ENCODE measurements at places on chromosomes 5 and 9.

- DNase-seq = no peak
Observed at GRCh38 chr9:97854696-97855485, 1.9 kb downstream of the FOXE1 start.

DNA sequence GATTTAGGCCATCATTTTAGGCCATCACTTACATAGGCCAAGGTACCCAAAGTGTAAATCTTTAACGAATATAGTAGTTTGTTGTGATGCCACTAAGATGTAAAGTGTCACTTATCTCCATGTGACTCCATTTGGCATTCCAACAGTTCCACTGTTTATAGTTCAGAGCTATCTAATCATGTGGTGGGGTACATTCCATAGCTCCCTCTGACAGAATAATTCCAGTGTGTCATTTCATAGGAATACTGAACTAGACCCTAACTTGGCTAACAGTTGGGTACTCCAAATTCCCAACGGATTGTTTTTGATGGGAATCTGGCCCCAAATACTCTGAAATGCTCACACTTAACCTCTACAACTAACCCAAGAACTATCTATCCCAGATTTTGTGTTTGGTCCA is 76.7 kb upstream of the FST start:
- DNase-seq = no peak

DNA sequence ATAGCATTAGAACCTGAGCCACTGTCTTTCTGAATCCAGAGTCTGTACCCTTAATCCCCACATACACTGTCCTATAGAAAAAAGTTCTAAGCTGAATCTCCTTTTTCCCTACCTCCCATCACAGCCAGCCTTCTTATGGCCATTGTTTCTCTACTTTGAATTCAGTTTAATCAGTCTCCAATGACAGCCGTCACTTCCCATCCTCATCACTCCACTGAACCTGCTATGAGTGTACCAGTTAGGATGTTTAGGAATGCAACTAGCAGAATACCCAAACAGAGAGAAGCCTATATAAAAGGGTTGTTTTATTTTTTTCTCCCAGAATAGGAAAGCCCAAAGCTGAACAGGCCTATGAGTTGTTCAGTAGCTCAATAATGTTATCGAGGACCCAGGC is 220.4 kb upstream of the NREP start:
- no peak for DNase-seq

- no peak for DNase-seq
Observed at GRCh38 chr9:122332083-122332482, 38.7 kb upstream of the PTGS1 start.

DNA sequence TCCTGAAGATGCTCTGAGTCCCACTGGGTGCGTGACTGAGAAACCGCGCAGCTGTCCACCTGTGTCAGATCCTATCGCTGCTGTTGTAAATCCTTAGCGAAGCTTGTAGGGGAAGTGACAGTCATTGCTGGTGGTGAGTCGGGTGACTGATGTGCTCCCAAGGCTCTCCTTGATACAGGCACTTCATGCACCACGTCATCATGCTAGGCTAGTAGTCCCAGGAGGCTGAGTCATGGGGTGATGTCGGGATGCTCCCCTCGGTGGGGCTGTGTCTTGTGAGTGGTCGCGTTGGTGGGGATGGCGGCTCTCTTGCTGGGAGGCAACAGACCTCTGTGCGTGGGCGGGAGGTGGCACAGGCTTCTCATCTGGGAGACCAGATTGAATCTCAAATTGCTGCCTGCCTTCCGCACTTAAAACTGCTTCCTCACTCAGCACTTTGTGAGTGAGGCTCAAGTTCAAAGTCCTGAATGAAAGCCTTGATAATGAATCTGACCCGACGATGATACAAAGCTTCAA is 84.7 kb downstream of the CSNK1A1 start:
- no peak for DNase-seq

- peak; percentile 14 for DNase-seq
Observed at GRCh38 chr5:468401-468800, 25.4 kb downstream of the EXOC3 start.

DNA sequence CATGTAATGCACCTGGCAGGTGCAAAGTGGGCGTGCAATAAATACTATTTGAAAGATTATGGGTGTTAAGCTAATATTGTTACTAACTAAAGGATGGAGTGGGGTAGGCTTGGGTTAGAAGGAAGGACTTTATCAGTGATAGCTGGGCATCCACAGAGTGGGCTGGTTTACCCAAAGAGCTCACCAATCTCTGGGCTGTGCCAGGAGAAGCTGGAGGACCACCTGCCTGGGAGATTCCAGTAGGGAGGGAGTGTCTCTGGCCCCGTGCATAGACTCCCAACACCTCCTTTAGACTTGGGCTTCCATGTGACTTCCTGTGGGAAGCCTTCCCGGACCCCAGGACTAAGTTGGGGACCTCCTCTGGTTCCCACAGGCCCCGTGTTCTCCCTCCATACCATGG is 5.6 kb upstream of the URM1 start:
- no peak for DNase-seq

DNA sequence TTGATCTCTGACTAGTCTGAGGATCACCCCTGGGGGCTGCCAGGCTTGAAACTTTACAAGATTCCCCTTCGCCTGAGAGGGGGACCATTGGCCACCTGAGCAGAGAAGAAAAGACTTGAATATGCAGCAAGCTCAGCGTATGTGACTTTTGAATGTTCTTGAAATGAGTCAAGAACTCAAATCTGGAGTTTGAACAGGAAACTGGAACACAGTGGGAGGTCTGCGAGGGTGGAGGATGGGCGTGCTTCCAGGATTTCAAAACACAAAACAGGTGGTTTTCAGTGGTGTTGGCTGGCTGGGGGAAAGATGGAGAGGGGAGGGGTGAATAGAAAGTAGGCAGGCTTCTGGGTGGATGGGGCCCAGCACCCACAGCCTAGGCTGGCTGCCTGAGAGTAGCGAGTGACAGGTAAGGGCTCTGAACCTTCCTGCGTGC is 40.6 kb downstream of the TMEM174 start:
- no peak for DNase-seq

DNA sequence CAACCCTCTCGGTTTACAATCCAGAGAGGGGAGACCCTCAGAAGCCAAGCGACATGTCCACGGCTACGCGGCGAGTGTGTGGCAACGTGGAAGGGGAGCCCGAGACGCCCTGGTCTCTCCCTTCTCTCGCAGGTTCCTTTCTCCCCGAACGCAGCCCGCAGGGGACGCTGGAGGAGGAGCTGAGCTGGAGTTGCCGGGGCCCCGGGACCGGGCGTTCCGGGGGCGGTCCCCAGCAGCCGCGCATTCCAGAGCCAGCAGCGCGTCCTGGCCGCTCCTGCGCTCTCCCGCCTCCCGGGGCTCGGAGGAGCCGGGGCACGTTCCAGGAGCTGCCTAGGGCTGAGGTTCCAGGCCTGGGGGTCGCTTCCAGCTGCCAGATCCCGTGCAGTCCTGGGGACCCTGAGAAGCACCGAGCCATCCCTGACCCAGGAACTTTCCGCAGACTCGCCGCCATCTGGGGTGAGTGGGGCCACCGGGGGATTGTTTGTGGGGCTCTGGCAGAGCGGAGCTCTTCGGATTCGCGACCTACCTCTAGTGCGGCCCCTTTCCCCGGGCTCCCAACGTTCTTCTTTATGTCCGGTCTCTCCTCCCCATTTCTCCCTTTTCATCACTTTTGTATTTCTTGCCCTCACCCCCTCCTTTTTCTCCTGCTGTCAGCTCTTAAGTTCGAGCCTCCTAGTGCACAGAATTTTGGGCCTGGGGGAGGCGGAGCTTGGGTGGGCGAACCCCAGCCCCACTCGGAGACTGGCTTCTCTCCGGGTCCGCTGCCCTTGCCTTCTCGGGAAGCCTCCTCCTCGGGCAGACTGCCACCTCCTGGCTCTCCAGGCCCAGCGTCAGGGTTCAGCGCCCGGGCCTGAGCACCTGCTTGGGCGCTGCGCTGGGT is at the start of gene SMIM3:
TSS of gene SMIM3 (plus strand) at position 241 of the 880 bp plus-strand sequence. CDS start 16,684 bp downstream, outside the sequence.
- peak; percentile 83 for DNase-seq

- DNase-seq = no peak
Observed at GRCh38 chr5:17426104-17426749, 71.8 kb upstream of the TAF11L2 start.

DNA sequence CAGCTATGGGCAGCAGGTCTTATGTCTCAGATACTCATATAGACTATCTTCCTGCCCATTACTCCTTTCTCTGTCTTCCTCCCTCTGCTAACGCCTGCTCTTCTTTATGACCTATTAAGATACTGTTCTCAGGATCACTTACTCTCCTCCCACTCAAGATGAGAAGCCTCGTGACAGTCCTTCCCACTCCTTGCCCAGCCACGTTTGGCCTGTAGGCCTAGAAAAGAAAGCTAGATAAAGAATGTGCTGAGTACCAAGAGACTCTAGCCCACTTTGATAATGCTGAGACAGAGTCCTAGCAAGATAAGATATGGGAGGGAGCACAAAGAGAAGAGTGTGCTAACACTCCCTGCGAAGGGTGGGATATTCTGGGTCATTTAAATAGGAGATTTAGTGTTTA is 6.8 kb upstream of the DENND4C start:
- no peak for DNase-seq

- no peak for DNase-seq
Observed at GRCh38 chr9:114350636-114351401, 21.1 kb downstream of the ORM2 start.

DNA sequence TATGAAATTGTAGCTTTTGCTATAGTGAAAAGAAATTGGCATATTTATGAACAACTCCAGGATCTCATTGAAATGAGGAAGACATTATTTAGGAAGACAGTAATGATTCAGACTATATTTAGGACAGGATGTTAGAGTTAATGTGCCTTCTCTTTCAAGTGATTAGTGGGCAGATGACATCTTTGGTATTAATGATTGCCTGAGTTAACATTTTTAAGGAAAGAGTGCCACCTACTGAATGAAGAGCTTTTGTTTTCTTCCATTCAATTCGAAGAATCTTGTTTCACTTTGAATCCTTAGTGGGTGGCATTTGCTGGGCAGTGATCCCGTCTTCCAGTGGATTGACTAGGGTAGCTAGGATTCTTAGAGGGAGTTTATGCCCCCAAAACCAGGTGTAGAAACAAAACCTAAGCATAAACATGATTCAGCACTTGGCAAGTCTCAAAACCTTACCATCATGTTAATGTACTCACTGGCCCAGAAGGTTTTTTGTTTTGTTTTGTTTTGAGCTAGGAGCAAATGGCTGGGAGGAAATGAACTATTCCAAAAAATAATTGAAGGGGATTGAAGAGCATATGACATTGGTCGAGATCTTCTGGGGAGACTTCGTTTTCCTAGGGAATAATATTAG is 23.2 kb downstream of the MAP3K1 start:
- DNase-seq = no peak

DNA sequence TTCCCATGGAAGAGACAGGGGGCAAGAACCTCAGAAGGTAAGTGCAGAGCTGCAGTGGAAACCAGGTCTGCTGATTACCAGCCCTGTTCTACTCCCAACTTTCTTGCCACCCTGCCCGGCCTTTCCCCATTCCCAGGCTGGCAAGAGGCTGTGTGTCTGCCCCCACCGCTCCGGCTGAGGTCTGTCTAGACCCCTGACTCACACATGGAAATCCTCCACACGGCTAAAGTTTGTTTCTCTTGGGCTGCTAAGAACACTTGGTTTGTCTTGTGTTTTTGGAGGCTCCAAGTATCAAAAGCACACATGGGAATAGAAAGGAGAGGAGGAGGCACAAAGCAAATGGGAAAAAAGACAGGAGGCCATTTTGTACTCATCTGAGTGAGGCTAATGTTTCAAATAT is 168.3 kb downstream of the GABBR2 start:
- DNase-seq = no peak

DNA sequence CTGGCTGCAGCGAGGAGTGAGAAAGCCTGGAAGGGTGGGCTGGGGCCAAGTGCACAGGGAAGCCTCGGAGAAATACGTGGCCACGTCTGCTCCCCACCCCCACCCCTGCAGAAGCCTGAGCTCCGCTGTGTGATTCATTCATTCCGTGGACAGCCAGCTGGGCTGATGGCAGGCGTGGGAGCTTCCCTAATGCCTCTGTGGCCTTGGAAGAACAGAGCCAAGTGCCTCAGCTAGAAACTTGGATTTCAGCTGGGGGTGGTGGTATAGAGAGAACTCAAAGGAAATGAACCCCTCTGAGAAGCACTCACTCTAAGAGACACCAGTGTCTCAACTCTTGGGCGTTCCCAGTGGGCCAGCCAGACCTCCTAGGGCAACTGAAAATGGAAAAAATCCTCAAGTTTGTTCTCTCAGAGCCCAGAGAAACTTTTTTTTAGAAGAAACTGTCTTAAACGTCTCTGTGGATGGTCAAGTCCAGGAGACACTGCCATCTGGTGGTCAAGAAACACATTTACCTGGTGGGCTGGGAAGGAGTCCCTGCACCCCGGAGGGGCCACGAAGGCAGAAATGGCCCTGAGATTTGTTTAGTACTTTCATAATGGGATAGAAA is 18.0 kb downstream of the ATOX1 start:
- DNase-seq = peak; percentile 64

- no peak for DNase-seq
Observed at GRCh38 chr5:159001247-159001646, 98.5 kb downstream of the EBF1 start.
